ENCODE measurements at places on chromosomes 1 and 21.

DNA sequence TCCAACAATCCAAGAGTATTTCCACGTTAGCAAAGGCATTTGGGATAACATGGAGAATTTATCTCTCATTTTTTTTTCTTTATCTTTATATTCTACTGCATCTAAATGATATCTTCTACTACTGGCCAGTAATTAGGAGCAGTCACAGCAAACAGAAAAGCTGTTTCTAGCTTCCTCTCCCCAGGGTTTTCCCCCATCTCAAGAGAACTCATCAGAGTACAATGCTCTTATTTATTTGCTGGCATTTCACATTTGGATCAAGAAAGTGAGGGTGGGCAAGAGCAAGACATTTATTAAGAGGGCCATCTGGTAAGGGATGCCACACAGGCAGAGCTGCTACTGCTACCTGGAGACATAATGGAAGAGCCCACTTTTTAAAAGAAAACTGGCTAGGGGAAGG is 368.2 kb downstream of the USH2A start:
- no peak for DNase-seq

DNA sequence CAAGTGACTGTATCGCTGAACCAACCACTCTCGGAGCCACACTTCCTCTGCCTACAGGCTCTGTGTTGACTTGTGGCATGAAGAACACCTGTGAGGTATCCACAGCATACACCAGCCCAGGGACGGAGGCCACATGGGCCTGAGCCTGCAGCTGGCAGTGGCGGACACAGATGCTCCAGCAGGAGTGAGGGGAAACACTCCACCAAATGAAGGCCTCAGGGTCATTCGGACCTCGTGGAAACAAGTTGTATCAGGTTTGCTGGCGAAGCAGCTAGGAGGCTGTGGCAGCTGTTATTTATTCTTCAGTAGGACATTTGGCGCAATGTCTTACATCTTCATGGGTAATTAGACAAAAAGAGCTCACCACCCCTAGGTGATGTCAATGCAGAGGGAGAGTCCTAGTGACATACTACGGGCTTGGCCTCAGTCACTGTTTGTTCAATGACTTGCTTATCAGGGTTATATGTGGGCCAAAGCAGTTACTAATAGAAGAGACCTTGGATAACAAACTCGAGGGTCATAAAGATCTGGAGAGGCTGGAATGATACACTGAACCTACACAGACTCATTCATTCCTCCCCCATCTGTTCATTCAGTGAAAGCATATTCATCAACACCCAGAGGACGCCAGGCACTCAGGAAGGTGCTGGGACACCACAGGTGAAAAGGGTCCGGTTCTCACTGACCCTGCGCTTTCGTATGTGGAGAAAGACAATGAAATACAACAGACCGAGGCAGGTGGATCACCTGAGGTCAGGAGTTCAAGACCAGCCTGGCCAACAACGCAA is 11.6 kb upstream of the ETS2 start:
- DNase-seq, result no peak

- no peak for DNase-seq
These were observed 214.3 kb upstream of the NR5A2 start for GRCh38 chr1:199813198-199813597.

- DNase-seq, result peak; percentile 51
These were observed 32.3 kb downstream of the SLC9A1 start for GRCh38 chr1:27122652-27123051.

DNA sequence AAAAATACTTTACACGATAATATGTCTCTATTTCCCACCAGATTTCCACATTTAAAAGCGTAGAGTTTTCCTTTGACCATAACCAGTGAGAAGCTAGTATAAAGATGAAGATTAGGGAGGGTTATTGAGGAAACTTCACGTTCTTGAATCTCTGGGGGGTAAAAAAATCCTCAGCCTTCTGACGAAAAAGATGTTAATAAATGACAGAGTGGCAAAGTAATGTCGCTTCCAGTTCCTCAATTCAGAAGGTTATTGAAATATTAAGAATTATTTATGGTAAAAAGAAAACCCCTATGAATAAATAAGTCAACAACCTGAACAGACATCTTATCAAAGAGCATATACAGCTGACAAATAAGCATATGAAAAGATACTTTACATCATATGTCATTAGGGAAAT is 241.0 kb downstream of the GPATCH2 start:
- no peak for DNase-seq

DNA sequence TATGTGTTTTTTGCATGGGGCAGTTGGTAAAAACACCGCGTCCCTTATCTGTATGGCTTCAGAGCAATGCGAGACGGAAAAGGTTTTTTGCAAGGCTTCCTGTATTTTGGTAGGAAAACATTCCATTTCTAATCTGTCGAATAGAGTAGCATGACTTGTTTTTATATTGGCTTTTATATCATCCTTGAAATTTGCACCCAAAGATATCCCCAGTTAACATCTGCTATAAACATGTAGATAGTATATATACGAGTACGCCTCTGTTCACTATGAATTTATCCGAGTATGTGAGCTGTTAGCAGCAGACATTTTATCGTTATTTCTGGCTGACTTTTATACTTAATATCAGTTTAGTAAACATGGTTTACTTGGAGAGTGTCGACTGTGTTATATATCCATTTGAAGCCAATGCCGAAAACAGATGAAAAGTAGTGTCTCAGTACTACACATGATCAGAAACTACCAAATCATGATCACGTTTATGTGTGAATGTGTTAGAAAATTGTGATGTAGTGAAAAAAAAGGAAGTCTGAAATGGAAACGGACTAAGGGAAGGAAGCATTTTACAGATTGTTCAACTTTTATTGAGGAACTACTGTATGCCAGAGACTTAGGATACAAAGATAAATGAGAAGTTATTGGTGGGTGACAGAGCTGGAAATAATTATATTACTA is 1.0 kb downstream of the LEPR start:
- DNase-seq, result peak; percentile 62

GRCh38 chr1:80987824-80988223 is 812.9 kb upstream of the ADGRL2 start:
- no peak for DNase-seq

- no peak for DNase-seq
These were observed 235.4 kb downstream of the PCP4 start for GRCh38 chr21:40102682-40103081.

DNA sequence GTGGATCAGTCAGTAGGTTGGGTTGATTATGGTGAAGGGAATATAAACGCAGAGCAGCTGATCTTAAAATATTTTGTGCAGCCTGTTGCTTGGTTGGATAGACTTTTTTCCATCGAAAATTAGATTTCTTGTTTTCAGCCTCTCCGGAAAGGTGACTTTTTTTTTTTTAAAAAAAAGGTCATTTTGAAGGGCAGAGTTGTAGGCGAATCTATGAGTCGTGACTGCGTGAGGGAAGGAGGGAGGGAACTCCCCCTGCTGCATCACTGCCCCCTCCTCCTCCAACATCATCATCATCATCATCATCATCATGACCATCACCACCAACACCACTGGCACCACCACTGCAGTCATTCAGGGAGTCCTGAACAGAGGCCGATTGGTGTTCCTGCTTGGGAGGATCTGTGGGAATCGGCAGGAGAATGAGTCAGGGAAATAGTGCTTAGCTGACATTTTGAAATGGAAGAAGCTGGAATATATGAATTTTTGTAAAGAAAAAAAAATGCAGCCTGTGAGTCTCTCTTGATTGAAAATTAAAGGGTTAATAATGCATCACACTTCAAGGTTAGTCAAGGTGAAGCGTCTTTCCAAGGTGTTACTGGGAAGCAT is 1.2 kb downstream of the ATP1B1 start:
- peak; percentile 21 for DNase-seq

GRCh38 chr1:13730751-13731482 is 30.9 kb downstream of the PRDM2 start:
- DNase-seq, result peak; percentile 56

DNA sequence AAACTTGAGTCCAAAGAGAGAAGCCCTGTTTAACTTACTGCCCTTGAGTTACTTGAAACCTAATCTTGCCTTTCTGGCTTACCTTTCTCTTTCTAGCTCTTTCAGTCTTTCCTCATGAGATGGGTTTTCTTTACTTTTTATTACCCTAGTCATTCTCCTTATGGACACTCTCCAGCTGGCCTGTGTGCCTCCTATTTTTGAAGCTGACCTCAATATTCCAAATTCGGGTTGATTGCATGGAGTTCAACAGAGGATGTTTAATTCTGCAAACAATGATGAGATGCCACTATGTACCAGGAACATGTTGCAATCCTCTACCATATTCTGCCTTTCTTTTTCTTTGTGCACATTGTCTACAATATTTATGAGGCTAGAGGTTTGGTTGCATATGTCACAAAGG is 20.7 kb downstream of the DNAJC6 start:
- DNase-seq, result no peak

- DNase-seq, result no peak
These were observed 140.9 kb upstream of the KCNJ15 start for GRCh38 chr21:38115870-38116269.

GRCh38 chr21:44911384-44912157 is 9.1 kb downstream of the ITGB2 start:
- no peak for DNase-seq

GRCh38 chr1:192839162-192840066 is 30.6 kb downstream of the RGS2 start:
- no peak for DNase-seq

All from choroid plexus epithelial cell (primary cell).